ENCODE measurements at places on chromosomes 11 and 22.

DNA sequence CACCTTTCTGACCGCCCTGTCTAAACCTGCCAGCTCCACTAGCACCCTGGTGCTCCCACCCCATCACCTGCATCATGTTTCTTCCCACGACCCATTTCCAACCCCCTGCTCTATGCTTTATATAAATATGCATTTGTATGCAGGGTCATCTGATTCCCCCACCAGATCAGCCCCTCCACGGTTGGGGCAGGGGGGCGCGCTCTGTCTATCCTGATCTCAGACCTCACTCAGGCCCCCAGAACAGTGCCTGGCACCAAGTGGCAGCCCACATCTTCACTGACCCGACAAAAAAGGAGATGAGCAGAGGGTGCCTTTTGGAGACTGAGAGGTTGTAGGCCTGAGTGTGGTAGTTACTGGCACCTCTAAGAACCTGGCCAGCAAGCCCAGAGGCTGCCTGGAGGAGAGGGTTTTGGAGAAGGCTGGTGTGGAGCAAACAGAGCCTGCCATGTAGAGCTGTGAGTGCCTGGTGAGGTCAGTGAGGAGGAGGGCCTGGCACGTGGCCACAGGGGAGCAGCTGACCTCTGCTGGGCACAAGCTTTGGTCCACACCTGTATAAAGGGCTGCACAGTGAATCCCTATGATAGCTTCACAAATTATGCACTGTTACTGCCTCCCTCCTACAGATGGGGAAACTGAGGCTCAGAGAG is 86.3 kb upstream of the RTL6 start:
- DNase-seq, result no peak

DNA sequence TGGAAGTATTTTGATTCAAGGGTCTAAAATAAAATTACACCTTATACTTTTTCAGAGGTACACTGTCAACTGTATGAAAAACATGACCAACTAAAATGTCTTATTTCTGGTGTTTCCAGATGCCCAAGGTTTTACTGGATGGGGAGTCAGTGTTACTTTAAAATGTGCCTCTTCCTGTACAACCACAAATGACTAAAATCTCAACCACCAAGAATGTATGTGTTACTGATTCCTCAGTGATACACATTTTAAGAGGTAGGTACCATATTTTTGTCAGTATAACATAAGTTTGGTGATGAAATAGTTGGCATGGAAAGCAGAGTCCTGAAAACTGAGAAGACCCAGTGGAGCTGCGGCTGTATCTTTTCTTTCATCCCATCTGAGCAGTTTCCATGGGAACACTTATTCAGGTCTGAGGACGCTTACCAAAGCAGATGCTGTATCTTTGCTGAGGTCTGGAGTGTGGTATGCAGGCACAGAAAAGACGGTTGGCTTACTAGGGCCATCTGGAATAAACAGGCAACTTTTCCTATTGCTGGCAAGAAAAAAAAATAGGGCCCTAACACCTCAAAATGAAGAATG is 21.2 kb upstream of the TP53AIP1 start:
- DNase-seq, result no peak

DNA sequence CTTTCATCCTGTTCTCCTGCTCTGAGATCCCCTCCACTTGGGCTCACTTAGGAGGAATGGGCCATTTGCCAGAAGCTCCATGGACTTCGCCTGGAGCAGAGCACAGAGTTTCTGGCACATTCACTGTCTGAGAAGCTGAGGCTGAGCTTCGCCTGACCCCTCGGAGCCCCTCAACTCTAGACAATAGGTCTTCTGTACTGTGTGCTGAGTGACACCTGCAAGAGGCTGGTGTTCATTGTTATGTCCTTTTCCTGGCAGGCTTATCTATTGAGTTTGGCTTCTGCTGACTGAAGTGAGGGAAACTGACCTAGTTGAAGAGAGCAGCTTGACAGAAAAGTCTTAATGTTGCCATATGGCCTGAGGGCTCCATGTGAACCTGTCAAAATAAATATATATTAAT is 124.3 kb downstream of the EHF start:
- no peak for DNase-seq

GRCh38 chr11:73167363-73167954 is 25.3 kb upstream of the FCHSD2 start:
- DNase-seq, result no peak

DNA sequence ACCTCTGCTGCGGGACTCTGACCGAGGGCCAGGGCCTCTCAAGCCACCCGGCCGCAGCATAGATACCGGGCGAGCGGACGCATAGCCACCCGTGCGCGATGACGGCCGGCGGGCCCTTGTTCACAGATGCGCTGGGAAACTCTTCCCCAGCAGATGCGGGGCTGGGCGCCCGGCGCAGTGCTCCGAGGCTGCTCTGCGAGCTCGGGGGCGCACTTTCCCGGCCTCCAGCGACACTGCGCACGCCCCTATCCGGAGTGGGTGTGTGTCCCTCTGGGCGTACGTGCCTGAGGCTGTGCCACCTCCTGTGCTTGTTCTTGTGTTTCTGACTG is 104.7 kb upstream of the E2F8 start:
- DNase-seq, result no peak

DNA sequence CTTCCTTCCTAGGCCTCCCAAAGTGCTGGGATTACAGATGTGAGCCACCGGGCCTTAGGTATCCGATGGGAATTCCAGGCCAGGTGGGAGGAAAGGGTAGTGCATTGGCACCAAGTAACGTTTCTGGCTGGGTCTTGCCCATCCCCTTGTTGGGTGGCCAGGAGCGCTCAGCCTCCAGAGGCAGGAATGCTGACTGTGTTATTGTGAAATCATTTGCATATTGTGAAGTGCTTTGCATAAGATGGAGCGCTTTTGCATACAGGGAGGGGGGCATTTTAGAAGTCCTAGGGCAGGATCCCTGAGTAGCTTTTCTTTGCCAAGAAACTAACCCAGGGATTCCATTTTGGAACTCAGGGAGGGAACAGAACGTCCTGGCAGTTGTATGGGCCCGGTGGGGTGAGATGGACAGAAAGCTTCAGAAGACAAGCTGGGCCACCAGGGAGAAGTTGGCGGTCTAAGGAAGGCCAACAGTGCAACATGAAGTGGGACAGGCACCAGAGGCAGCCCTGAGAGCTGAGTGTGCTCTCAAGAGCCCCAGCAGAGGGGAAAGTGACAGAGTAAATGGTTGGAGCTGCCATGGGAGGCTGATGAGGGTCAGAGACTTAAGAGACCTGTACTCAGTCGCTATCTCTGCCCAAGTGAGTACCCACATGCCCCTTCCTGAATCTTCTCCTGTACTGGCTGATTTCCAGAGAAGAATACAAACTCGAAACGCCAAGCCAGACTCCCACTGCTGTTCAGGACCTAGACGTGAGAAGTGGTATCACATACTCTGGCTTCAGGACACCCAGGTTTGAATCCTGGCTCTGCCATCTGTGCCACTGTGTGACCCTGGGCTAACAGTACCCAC is 1.3 kb upstream of the SLC39A13 start:
- peak; percentile 35 for DNase-seq

- DNase-seq, result no peak
These were observed 129.0 kb upstream of the PARVA start for GRCh38 chr11:12248330-12248729.

DNA sequence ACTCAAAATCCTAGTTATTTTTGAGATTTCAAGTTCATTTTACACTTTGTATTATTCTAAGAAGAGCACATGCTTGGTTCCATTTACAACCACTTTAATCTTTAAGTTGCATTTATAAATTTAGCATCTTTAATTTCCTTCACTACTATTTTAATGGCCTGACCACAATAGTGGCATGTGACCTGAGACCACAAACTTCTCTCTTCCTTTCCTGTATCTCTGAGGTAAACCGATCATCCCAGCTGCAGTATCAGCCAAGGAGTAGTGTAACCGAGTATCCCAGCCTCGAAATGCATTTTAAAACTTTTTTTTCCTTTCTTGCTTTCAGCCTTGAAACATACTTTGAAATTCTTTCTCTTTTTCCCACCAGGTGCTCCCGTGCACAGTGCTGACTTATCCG is 28.7 kb upstream of the CBX6 start:
- no peak for DNase-seq

- DNase-seq, result no peak
These were observed 40.0 kb downstream of the TENM4 start for GRCh38 chr11:79400717-79401330.

GRCh38 chr11:119486691-119487259 is 63.8 kb upstream of the THY1 start:
- no peak for DNase-seq

DNA sequence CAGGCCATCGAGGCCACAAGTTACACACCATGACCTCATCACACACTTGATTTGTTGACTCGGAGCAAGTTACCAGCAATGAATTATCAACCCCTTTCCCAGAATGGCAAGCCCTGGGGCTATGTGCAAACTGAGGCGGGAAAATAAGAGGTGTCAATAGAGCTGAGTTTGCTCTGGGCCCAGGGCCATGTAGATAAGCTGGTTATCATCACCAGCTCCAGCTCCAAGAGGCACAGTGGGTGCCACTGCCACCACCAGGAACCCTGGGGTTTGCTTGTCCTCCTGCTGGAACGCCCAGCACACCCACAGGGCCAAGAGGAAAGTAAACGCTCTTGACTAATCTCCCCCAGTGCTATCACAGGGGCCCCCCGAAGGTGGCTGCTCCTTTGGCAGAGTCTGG is 13.0 kb upstream of the VPS37C start:
- no peak for DNase-seq

DNA sequence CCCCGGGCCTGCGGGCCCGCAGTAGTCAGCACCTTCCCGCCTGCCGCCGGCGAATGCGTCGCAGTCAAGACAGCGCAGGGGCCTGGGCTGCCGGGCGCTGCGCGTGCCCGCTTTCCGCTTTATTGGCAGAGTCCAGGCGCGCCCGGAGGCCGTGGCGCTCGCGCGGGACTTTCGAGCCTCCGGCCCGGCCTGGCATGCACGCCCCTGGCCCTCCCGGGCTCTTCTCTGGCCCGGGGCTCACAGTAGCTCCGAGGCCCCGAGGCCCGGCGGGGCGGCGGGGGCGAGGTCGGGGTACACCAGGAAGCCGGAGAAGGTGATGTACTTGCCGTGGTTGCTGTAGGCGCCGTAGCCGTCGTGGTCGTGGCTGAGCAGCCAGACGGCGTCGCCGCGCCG is 3.1 kb downstream of the FAM180B start:
- no peak for DNase-seq

DNA sequence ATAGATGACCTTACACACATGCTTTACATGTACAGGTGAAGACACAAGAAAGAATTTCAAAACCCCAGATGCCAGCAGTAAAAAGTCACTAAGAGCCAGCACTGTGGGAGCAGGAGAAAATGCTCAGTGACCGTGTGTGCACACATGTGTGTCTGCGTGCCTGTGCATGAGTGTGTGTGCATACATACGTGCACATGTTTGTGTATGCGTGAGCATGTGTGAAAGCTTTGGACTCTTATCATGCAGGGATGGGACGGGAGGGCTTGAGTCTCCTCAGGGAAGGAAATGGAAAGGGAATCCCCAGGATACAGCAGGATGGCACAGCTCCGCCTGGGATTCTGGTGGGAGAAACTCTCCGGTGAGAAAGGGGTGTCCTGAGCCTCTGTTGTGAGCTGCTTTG is 121.5 kb upstream of the B3GAT1 start:
- DNase-seq, result no peak

GRCh38 chr22:23762842-23763578 is at the start of gene C22orf15:
Gene C22orf15, plus strand, starts transcription at chr22:23762990. Its CDS starts 317 bp downstream, at chr22:23763307.
- DNase-seq, result no peak

DNA sequence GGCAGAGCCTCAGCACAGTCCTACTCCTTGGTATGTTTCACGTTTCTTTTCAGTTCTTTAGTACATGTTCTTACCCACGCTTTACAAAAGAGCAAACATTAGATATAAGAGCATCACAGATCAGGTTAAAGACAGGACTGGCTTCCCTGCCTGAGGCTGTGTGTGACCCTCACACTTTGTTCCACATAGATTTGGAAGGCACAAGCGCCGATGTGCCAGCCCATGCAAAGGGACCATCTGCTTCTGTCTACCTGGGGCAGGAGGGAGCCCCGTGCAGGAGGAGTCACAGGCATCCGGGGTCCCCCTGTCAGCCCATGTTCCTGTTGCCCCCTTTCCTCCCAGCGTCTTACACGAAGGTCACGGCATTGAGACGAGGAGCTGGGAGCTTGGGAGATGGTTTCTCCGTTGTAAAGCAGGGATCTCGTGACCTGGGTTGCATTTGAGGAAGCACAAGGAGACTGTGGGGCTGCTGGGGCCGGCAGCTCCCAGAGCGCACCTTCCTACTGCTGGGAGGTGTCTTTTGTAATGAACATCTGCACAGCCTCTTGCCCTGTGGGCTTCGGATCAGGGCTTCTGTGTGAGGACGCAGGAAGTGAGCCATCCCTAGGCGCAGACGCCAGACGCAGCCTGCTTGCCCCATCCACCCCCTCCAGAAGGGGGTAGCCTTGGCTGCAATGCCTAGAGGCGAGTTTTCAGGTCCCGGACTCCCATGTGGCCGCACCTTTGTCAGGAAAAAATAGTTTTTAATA is 72.6 kb downstream of the SCN3B start:
- no peak for DNase-seq

DNA sequence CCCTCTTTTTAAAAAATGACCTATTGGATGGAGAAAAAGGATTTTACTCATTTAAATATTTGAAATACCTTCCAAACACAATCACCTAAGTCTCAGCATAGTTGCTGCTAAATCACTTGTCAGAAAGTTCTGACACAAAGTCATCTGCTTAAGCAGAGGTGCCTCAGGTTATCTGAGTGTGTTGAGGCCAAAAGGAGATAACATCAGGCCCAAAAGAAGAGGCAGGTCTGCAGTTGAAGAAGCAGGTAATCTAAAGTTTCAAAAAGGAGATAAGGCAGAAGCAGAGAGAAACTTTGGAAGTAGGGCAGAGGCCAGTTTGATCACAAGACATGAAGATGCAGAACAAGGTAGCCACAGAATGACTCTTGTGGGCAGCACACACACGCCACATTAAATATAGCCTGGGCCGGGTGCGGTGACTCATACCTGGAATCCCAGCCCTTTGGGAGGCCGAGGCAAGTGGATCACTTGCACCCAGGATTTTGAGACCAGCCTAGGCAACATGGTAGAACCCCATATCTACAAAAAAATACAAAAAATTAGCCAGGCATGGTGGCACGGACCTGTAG is 175.7 kb upstream of the API5 start:
- DNase-seq, result no peak

- DNase-seq, result no peak
These were observed 19.3 kb upstream of the IL10RA start for GRCh38 chr11:117966908-117967307.

DNA sequence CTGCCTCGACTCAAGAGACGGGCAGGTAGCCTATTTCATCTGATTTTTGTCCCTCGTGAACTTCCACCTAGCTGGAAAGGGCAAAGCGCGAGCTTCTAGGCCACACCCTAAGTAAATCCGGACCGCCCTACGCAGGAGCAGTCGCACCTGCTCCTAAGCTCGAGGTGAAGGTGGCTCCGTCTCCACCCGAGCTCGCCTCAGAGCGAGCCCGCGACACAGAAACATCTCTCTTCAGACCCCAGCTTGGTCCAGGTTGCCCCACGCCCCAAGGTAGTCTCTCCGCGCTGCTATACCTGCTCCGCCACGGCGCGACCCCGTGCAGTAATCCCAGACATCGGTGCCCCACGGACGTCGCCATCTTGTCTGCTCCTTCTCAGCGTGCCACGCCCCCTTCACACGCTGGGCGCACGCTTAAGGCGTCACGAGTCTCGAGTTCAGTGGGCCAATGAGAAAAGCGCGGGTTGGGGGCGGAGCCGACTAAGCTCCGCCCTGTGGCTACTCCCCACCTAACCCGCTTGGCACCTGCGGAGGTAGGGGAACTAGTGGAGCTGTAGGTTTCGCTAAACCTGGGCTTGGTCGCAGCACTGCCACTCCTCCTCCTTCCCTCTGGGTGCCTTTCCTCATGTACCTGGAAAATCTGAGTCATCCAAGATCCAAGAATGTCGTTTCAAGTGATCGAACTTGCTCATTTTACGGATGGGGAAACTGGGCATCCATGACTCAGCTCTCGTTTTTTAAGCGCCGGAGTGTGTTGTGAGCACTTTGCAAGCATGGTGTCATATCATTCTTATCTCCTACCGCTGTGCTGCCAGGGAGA is at the start of gene PISD:
Gene PISD (minus strand): TSS at position 365 of the 817 bp plus-strand sequence. CDS start 7 bp downstream, at position 358.
- DNase-seq, result peak; percentile 95

All from CD4-positive, alpha-beta T cell treated with Interferon gamma for 1 hour (primary cell).